ENCODE measurements at places on chromosomes 7 and 10.

GRCh38 chr7:42235741-42236161 is 1.3 kb downstream of the GLI3 start:
- no peak for ATAC-seq

GRCh38 chr10:73816917-73817729 is 5.7 kb upstream of the NDST2 start:
- ATAC-seq, result no peak

- no peak for ATAC-seq
These were observed 770.2 kb downstream of the GRID1 start for GRCh38 chr10:85596389-85596788.

- ATAC-seq, result no peak
These were observed 44.0 kb upstream of the ZNF365 start for GRCh38 chr10:62330213-62330612.

DNA sequence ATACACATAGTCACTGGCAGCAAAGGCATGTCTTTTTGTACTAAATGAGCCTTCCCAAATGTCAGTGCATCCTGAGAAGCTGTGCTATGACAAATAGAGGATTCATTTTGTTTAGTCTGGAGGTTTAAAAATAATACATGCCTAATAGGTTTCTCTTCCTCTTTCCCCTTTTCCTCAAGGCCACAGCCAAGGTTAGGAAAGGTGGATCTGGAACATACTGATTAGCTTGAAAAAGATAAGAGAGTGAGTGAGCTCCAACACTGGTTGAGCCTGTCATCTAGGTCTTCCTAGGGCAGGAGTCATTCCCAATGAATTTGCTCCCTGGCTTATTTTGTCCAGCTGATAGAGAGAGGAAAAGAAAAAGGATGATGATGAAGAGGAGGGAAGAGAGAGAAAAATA is 14.4 kb upstream of the SP4 start:
- no peak for ATAC-seq

DNA sequence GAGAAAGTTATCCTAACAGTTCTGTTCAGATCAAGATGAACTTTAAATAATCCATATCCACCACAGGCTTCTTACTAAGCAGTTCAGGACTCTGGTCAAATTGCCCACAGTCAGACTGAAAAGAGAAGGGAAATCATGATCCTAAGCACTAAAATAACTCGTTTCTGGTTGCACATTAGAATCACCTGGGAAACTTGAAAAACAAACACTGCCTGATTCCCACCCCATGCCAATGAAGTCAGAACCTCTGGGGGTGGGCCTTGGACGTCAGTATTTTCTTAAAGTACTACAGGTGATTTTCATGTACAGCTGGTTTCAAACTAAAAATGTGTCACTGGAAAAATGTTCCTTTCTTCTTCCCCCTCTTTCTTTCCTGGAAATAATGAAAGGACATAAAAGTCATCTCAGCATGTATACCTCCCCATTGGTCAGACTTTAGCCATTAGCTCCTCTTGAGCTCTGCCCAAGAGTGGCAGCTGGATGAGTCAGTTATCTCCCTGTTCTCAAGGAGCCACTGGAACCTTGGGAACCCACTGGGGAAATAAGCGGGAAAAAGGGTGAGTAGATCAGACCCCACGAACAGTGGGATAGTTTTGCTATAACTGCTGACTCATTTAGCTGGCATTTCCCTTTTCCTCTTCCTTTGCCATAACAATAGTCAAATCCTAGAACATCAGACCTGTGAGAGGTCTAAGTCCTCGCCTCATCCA is 75.3 kb upstream of the IL6 start:
- ATAC-seq, result peak; percentile 61

GRCh38 chr7:12360948-12361347 is 42.7 kb downstream of the VWDE start:
- ATAC-seq, result no peak

GRCh38 chr7:100126931-100127865 is at the start of gene MBLAC1:
Gene MBLAC1, plus strand, starts transcription at chr7:100126967. Its CDS starts 429 bp downstream, at chr7:100127396.
- peak; percentile 85 for ATAC-seq

DNA sequence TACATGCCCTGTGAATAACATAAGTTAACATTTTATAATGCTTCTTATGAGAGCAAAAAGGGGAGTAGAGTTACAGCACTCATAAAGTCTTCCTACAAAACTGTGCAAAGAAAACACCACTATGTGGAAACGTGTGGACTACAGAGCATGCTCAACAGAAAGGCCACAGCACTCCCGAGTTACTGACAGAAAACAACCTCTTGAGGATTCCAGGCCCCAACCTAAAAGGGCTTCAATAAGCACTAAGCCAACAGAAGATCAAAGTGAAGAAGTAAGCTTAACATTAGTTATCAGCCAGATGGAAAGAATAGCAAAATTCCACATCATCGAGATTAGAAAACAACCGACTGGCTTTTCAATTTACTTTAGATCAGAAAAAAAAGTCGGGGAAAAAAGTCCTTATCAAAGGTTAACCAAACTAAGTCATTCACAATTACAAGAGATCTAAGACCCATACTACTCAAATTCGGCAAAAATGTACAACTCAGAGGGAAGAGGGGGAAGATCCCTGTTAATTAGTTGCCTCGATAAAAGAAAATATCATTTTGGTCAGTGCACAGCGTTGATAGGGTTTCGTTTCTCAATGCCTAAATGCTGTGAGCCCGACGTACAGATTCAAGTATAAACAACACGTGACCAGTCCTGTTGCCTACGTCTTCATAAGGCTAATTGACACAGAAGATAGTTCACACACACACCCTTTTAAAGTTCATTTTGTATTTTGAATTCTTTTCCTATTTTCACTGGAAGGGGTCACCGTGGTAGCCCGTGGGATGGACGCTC is 1.4 kb downstream of the KBTBD2 start:
- peak; percentile 28 for ATAC-seq

GRCh38 chr7:141511676-141512396 is 39.4 kb upstream of the AGK start:
- ATAC-seq, result no peak

DNA sequence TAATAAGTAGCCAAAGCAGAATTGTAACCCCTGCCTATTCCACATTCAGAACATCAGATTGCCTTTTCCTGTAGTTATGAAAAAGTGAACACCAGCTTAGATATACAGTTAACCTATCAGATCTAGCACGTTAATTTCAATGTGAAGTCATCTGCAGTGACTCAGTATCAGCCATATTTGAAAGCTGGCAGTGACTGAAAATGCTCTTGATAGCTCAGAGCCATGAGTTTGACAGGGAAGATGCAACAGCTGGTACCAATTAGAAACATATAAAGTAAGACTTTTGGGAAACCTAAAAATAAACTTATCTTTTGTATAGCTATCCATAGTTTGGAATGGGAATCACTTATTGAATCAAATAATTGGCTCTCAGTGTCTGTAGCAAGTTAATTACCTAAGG is 284.1 kb upstream of the NPSR1 start:
- ATAC-seq, result peak; percentile 89

- ATAC-seq, result no peak
These were observed 2.3 kb downstream of the IL6 start for GRCh38 chr7:22729180-22729825.

- peak; percentile 15 for ATAC-seq
These were observed 1.5 kb downstream of the GSDME start for GRCh38 chr7:24755541-24756407.

- no peak for ATAC-seq
These were observed 45.2 kb downstream of the NSUN6 start for GRCh38 chr10:18606051-18606695.

GRCh38 chr7:37173670-37174069 is 275.0 kb downstream of the ELMO1 start:
- no peak for ATAC-seq

DNA sequence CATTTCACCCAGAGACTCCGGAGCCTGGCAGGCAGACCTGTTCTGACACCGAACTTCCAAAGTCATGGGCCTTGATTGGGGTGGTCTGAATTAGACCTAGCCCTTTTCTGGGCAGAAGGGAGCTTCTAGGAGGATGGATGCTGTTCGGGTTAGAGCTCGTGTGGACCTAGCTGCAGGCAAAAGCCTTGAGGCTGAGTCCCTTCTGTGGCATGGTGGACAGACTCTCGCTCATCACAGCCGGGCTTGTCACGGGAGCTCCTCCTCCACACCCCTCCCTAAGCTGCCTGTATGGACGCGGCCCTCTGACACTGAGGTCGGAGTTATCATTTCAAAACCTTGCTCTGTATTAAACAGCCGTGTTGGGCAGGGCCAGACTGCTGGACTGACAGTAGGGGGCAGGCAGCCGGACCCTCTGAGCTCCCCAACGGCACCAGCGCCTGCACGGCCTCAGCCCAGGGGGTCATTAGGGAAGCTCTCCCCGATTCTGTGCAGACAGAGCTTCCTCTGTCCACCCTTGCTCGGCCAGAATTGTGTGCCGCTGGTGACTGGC is 2.2 kb downstream of the IRF5 start:
- no peak for ATAC-seq

DNA sequence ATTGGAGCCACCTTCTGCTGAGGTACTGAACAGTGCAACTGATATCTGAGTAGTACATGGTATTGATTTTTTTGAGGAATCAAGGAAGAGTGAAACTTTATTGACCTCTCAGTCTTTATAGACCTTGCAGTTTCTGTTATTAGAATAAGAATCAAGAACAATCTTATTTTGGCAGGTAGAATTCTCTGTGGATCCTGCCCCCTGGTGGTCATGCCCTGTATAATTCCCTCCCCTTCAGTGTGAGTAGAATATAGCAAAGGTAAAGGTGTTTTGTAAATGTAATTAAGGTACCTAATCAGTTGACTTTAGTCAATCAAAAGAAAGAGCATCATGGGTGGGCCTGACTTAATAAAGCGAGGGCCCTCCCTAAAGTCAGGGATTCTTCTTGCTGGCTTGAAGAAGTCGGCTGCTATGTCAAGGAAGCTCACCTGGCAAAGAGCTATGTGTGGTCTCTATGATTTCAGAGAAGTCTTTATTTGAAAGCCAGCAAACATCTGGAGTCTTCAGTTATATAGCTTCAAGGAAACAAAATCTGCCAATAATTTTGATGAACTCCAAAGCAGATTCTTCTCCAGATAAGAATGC is 142.8 kb downstream of the LSM5 start:
- peak; percentile 44 for ATAC-seq

DNA sequence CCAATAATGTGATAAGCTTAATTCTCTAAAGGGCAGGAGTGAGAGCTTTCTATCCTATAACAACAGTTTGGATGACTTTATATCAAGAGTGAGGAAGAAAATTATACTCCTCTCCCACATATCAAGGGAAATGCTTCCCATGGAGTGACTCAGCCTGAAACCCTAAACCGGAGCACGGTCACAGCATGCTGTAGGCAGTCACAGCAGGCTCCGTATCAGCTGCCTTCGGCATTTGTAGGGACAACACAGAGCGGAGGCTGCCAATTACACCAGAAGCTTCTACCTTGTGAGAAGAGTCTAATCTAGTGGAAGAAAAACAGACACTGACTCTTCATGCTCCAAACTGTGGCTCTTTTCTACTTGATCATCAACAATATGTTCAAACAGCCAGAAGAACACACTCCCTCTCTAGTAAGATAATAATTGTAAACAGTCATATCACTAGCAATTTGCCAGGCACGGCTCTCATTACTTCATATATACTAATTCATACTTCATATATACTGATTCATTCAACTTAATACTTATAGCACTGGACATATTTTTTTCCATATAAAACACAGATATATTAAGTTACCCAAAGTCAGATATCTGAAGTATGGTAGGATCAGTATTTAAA is 65.9 kb downstream of the DGKB start:
- ATAC-seq, result peak; percentile 78

GRCh38 chr10:61877887-61878739 is 23.4 kb upstream of the ARID5B start:
- ATAC-seq, result no peak

DNA sequence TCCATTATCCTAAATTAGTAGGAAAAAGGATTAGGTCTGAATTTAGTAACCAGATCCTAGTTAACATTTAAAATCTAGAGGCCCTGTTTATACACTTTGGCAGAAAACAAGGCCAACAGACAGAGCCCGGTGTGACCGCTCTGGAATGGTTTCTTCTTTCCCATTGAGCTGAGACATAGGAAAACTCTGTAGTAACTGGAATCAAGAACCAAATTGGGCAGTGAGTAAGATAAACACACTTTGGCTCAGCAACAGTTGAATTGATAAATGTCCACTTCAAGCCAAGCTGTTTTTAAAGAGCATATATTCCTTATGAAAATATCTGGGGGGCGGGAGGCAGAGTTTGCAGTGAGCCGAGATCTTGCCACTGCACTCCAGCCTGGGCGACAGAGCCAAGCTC is 343.7 kb upstream of the SEMA3A start:
- no peak for ATAC-seq

- ATAC-seq, result peak; percentile 54
These were observed 184.7 kb downstream of the EXOC4 start for GRCh38 chr7:133437544-133437943.

DNA sequence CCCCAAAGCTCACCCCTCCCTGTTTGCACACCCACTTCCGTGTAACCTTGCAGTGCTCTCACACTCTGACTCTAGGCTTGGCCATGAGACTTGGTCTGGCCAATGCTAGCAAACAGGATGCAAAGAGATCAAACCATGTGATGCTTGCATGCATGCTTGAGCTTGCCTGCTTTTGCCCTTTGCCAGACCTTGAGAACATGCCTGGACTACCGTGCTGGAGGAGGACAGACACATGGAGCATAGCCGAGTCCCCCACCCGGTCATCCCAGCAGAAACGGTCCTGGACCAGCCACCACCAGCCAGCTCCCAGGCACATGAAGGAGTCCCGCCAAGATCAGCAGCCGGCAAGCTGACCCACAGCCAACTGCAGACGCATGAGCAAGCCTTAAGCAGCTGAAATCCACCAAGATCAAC is 23.4 kb downstream of the PYROXD2 start:
- no peak for ATAC-seq

GRCh38 chr10:84335516-84335915 is 7.1 kb downstream of the CCSER2 start:
- peak; percentile 50 for ATAC-seq

DNA sequence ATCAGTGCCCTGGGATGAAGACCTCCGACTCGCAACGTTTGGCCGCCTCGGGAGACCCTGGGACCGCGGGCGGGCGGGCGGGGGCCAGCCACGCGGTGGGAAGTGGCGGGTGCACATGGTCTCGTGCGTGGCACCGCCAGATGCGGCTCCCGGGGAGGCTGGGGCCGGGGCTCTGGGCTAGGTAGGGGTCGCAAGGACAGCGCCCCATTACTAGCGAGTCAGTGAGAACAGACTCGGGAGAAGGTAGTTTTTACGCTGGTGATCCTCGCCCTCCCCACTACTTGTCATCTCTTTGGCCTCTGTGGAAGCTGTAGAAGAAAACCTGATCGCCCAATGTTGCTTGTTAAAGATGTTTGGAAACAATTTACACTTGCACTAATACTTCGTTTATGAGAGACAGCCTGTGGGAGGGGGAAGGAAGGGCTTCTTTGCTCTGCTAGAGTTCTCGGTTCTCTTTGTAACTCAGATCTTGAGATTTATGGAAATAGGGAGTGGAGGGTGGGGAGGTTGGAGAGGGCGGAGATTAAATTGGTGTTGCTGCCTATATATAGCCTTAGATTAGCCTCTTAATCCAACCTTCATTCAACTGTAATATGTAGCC is 591 bp downstream of the BZW2 start:
- peak; percentile 14 for ATAC-seq

DNA sequence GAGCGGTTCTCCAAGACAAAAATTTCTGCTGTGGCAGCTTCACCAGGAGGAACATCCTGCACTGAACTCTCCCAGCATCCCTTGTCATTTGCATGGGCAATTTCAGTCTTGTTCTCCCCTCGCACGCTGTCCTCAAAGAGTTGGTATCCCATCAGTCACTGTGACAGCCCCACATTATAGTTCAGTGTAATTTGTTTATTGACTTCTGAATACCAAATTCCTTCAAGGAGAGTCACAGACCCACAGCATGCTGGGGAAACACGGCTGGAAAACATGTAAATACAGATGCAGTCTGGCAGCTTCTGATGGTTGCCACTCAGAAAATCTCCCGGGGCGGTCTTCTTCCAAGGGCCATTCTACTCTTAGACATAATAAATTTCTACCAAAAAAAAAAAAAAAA is 151.0 kb upstream of the NEBL start:
- ATAC-seq, result no peak

Measured in SK-N-SH treated with all-trans-retinoic acid at 6 μM for 48 hours (cell line).